ENCODE measurements at places on chromosomes 5 and 9.

- DNase-seq: no peak
These were observed 805.0 kb upstream of the PTPRD start for GRCh38 chr9:11417782-11418181.

DNA sequence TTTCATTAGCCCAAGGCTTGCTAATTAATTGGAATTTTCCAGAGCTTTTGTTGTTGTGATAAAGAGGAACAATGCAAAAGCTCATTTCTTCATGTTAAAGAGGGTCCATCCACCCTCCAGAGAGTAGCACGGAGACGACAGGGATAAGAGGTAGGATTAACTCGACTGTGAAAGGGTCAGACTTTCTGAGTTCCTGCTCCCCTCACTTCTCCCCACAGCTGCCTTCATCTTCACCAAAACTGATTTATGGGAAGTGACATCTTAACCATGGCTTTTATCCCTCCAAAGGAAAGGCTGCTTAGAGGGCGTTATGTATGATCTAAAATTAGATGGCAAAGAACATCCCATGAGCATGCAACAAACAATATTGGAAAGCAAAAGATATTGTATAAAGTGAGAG, 135.5 kb downstream of the GLIS3 start:
- DNase-seq: no peak

DNA sequence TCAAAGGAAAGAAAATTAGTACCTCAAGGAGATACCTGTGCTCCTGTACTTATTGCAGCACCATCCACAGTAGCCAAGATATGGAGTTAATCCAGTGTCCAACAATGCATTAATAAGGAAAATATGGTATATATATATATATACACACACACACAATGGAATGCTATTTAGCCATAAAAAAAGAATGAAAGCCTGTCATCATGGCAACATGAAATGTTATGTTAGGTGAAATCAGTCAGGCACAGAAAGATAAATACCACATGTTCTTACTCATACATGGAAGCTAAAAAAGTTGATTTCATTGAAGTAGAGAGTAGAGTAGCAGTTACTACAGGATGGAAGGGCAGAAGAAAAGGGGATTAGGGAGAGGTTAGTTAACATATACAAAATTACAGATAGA, 601.5 kb downstream of the ANXA1 start:
- DNase-seq: no peak

DNA sequence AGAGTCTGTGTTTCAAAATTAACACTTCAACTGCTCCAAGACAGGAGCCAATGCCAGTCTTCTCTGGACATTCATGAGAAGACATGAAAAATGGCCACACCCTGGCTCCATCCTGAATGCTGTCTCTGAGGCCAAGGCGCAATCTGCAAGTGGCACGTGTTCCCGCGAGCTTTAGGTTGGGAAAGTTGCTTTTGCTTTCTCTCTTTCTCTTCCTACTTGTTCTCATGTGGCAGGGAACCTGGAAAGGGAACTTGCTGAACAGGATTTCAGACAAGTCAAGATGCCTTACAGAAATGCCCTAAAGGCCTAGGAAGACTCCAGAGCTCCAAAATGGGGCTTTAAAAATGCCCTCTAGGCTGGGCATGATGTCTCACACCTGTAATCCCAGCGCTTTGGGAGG, 91.9 kb upstream of the OTULINL start:
- no peak for DNase-seq

- no peak for DNase-seq
These were observed 57.8 kb downstream of the NRG2 start for GRCh38 chr5:139985290-139985689.

DNA sequence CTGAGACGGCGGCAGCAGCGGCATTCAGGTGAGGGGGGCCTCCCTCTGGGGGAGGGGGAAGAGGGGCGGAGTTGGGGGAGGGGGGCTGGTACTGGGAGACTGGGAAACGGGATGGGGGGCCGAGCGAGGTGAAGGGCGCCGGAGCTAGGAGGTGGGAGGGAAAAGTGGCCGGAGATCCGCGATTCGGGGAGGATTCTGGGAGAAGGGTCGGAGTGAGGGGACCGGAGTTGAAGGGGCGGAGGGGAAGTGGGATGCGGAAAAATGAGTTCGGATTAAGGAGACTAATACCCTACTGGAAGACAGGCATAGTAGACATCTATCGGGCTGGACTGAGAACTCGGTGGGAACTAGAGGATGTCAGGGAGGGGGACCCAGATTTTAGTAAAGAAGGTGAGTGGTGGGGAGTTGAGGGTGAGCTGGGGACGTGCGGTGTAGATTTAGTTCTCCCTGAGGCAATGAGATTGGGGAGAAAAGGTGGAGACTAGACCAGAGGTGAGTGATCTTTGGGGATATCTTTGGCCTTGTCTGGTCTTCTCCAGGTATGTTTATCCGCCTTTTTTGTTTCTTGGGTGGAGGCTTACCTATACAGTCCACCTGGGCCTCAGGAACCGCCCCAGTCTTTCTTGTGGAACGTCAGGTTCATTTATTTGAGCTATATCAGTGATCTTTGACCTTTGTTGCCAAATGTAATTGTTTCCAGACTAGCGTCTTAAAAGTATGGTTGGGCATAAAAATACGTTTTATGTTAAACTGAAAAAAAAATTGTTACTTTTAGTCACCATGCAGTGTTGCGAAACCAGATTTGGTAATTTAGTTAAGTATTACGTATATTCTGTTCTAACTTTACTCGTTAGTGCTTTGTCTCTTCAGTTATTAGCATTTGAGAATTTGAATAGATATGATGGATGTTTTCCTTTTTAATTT, 632 bp downstream of the UBAP1 start:
- peak; percentile 63 for DNase-seq

DNA sequence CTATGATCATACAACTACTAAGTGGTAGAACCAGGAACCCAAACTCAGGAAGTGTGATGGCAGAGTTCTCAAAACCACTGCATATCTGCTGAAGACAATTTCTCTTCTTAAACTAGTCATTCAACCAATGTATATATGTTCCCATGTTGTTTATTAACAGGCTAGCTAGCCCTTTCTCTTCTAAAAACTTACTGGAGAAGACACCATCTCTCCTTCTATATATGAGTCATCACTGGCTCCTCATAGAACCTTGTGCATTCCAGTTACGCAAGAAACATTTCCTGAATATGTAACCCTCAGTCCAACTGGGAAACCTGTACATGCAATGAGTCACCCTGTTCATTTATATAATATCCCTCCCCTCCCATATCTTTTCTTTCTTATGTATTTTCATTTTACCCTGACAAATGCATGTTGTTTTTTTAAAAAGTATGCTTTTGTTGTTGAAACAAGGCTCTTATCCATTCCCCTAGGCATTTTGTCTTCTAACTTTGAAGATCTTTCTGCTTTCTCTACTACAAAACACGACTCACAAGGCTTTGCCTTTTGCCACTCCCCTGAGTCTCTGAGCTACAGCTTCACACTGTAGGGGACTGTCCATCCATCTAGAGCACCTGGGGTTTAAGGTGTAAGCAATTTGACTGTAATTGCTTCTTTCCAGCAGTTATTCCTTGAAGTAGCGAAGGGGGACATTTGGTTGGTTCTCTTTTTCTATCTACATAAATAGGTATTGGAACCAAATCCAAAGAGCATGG, 119.5 kb downstream of the ANXA1 start:
- DNase-seq: no peak

- DNase-seq: no peak
These were observed 24.6 kb upstream of the FBXL7 start for GRCh38 chr5:15475367-15475766.

DNA sequence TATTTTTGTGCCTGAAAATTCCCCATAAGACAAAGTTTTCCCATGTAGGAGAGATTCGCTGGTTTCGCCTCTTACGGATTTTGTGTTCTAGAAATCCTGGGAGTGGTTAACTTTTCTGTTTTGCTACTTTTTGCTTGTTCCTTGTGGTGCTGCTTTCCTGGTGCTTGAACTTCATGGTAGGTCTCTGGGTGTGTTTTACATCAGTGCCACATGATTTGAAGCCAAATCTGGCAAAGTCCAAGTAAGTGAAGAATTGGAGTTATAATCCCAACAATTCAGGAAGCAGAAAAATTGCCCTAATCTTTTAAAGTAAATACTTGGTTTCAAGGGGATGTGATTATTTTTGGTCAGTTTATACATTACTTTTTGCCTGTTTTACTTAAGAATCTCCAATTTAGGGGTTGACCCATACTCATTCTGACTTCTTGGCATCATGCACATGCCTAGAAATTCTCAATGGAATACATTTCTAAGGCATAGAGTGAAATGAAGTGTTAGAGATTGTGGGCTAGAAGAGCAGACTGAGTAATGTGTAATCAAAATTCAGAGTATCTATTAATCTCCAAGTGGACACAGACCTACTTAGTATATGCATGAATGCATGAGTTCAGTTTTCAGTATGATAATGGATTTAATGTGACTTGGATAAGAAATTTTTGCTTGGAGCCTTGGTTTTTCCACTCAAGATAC, 189.7 kb downstream of the CSNK1G3 start:
- DNase-seq: no peak

GRCh38 chr5:107365320-107366109, 305.2 kb downstream of the EFNA5 start:
- no peak for DNase-seq

DNA sequence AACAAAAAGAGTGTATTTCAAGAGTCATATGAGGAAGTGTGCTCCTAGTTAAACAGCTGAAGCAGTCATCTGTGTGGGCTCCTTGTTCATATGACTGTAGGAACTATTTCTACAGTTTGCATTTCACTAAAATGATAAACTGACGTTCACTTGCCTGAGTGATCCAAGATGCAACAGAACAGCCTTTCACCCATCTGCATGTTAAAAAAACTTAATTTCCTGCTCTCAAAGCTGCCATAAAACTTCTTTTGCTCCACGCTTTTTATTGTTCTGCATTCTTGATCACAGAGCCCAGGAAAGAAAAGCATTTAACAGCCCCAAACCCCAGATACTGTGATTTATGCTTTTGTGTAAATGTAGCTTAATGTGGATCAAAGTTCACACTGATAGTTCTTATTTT, 43.9 kb downstream of the ZNF608 start:
- no peak for DNase-seq

DNA sequence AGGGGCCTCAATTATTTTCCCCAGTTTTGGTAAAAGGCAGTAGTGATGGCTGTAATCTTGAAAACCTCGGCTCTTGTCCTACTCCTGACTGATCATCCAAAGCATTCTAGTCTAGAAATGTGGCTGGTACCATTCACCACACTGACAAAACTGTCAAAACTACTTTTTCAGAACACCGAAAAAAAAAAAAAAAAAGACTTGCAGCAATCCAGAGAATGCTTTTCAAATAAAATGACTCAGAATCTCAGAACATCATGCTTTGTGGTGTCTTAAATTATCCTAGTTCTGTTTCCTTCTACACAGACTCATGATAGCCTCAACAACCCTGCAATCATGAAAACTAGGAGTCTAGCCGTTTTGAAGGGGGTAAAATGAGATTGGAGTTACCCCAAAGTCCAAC, 13.4 kb downstream of the SLC28A3 start:
- DNase-seq: no peak

DNA sequence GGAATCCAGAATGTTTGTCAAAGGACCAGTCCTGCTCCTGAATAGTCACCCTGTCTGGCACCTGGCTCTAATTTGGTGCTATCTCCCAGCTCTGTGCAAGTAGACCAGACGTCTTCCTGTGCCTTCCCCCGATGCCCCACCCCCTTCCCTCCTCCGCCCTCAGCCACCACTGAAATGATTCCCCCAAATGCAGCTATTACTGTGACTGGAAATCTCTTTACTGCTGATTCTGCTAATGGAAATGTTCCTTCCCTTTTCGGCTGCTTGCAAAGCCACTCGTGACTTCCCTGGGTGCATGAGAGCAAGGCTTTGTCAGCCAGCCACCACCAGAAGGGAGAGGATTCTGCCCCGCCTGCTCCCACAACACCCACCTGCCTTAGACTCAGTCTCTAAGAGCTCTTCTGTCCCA, 11.4 kb downstream of the ASTN2 start:
- no peak for DNase-seq

All from anterior cingulate cortex (tissue), 58 donors.